ENCODE measurements at places on chromosomes 4 and X.

DNA sequence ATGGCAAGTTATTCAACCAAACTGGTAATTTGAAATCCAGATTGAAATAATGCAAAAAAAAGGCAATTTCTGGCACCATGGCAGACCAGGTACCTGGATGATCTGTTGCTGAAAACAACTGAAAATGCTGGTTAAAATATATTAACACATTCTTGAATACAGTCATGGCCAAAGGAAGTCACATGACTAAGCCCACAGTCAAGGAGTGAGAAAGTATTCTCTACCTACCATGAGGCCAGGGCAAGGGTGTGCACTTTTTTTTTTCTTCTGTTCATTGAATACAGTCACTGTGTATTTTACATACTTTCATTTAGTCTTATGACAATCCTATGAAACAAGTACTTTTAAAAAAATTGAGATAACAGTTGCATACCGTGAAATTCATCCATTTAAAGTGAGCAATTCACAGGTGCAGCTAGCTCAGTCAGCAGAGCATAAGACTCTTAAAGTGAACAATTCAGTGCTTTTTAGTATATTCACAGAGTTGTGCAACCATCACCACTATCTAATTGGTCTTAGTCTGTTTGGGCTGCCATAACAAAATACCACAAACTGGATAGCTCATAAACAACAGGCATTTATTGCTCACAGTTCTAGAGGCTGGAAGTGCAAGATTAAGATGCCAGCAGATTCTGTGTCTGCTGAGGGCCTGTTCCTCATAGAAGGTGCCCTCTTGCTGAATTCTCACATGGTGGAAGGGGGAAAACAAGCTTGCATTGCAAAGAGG is 4.8 kb upstream of the MPP1 start:
- DNase-seq, result no peak

- DNase-seq, result no peak
These were observed 27.8 kb upstream of the SLC2A9 start for GRCh38 chr4:10048941-10049697.

GRCh38 chrX:10571260-10571659 is 49.1 kb downstream of the MID1 start:
- DNase-seq, result no peak

DNA sequence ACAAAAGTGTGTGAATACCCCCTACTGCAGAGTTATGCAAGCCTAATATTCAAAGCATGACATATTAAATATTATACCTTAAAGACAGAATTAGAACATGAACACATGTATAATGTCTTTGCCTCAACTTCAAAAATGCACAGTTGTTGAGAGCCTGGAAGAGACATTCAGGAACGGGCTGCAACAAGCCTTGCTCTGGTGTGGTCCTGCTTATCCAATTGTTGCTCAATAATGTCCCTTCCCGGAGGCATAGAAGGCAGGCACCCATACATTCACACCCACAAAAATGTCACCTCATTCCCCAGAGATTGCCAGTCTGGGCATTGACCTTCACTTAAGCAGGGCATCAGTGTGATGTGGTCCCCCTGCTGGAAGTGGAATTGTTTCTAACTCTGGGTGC is 238.8 kb downstream of the CBR4 start:
- no peak for DNase-seq

- DNase-seq, result no peak
These were observed 139.3 kb downstream of the GASK1B start for GRCh38 chr4:158033416-158034120.

DNA sequence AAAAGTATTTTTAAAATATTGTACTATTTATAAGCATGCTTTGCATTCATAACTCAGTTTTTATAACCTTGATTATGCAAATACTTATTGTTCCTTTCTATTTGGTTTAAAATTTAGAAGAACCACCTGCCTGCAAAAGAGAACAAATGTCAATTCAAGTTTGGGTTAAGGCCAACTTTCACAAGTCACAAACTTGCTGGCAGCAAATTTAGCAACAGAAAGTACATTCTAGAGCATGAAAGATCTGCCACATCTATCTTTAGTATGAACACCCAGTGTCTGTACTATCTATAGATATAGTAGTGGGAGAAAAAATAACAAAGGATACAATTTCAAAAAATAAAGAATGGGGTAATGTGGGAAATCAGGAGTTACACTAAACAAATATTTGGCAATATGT is 1014.2 kb downstream of the C4orf33 start:
- DNase-seq, result no peak

DNA sequence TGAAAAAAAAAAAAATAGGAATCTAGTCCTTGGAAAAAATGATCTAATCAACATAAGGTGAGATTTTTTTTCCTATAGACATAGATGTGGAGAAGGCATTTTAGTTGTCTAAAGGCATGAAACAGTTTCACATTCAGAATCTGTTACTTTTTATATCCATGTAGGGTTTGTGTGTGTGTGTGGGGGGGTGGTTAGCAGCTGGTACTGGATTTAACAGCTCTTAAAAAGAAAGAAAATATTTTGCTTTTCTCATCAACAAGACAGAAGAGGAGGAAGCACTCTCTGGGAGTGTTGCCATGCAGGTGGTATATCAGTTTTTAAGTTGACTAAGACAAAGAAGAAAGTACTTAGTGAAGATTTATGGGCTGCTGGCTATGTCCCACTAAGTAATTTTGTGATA is 122.3 kb downstream of the VCX3B start:
- DNase-seq, result no peak

DNA sequence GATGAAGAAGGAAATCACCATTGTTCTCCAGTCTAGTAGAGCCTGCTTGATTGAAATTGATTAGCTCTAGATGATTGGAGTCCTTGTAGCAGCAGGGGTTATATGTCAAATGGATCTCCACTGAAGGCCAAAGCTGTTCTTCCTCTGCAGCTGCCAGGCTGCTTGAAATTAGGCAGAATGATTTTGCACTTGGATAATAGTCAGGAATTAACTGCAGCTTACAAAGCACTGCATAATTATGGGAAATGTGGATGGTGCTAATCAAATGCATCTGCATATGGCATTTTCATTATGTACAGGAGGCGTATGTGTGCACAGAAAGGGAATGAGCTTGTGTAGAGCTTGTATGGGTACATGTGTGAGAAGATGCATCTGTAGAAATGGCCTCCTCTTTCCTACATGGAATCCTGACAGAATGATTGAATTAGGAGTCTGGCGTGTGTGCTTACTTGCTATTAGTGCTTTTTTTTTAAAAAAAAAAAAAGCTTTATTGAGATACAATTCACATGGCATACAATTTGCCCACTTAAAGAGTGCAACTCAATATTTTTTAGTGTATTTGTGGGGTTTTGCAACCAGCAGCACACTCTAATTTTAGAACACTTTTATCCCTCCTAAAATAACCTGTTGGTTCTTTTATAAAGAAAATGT is 65.9 kb downstream of the TMEM131L start:
- DNase-seq, result no peak

DNA sequence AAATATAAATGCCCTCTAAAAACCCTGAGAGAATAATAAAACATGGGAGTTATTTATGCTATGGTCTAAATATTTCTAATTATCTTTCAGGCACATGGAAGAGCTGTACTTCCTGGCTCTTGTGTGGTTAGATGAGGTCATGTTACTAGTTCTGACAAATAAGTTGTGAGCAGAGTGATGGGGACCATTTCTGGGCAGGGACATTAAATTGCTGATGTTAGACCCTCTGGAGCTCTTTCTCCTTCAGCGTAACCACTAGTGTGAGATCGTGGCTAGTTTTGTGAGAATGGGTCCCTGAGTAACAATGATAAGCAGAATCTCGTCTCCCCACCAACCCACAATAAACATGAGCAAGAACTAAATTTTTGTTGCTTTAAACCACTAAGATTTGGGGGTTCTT is 108.0 kb downstream of the MAML3 start:
- DNase-seq, result no peak

- DNase-seq, result no peak
These were observed 255.8 kb downstream of the UNC5C start for GRCh38 chr4:95293014-95293413.

Data from activated effector memory CD4-positive, alpha-beta T cell treated with anti-CD3 and anti-CD28 coated beads, Interleukin-2, amount 50 U/mL, for 16 hours (primary cell).